ENCODE measurements at places on chromosomes 16 and 17.

GRCh38 chr17:76421044-76421407 is 31.9 kb downstream of the UBE2O start:
- DNase-seq: no peak

GRCh38 chr17:61392679-61393078 is 7.0 kb upstream of the TBX2 start:
- DNase-seq: no peak

DNA sequence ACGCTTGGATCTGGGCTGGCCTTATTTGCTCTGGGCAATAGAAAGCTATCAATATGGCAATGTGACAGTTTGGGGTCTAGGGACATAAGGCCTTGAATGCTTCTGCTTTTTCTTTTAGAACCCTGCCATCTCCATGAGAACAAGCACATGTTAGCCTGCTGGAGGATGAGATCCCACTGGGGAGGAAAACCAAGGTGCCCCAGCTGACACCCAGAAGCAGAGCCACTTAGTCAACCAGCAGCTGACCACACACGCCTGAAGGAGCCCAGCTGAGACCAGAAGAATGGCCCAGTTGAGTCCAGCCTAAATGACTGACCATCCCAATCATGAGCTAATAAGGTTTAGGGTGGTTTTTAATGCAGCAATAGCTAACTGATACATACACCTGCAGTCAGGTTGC is 171.2 kb downstream of the AHSP start:
- no peak for DNase-seq

GRCh38 chr16:4954714-4955113 is 3.4 kb upstream of the SEC14L5 start:
- DNase-seq: no peak

- no peak for DNase-seq
Observed at GRCh38 chr16:85492295-85492864, 120.7 kb upstream of the GSE1 start.

DNA sequence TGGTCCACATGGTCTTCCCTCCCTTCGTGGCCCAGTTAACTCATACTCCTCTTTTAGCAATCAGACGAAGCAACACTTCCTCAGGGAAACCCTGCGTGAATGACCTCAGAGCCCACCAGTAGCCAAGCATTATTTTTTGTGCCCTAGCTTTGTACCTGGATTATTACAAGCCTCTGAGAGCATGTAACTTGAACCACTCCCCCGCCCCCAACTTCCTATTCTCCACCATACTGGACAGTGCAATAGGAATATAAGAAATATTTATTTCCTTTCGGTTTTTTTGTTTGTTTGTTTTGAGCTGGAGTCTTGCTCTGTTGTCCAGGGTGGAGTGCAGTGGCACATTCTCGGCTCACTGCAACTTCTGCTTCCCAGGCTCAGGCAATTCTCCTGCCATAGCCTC is 2.9 kb downstream of the CPPED1 start:
- no peak for DNase-seq

- no peak for DNase-seq
Observed at GRCh38 chr17:63621229-63621683, 961 bp upstream of the MAP3K3 start.

GRCh38 chr17:4903051-4903818 is at the start of gene CHRNE:
CHRNE (minus strand) TSS chr17:4903098; CDS start chr17:4903063, 35 bp downstream.
- peak; percentile 83 for DNase-seq

DNA sequence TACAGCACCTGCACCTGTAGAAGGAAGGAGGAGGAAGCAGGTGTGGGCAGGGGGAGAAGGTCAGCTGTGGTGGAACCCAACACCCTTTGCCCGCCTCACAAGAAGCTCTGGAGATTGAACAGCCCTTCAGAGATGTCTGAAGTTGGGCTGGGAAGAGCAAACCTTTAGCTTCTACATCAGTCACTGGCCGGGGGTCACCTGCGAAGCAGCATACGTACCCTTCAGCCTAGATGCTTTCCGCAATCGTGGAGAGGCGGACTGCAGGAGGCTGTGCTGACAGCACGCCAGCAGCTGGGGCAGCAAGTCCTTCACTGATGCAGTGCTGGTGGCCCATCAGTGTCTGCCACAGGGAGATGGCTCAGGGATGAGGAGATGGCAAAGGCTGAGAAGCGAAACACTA is 5.2 kb upstream of the HS3ST3B1 start:
- no peak for DNase-seq

GRCh38 chr17:14351493-14351892 is 50.6 kb downstream of the HS3ST3B1 start:
- DNase-seq: no peak

GRCh38 chr16:81567087-81567486 is 122.5 kb downstream of the CMIP start:
- DNase-seq: no peak

GRCh38 chr17:1099242-1099641 is 80.5 kb downstream of the ABR start:
- no peak for DNase-seq

DNA sequence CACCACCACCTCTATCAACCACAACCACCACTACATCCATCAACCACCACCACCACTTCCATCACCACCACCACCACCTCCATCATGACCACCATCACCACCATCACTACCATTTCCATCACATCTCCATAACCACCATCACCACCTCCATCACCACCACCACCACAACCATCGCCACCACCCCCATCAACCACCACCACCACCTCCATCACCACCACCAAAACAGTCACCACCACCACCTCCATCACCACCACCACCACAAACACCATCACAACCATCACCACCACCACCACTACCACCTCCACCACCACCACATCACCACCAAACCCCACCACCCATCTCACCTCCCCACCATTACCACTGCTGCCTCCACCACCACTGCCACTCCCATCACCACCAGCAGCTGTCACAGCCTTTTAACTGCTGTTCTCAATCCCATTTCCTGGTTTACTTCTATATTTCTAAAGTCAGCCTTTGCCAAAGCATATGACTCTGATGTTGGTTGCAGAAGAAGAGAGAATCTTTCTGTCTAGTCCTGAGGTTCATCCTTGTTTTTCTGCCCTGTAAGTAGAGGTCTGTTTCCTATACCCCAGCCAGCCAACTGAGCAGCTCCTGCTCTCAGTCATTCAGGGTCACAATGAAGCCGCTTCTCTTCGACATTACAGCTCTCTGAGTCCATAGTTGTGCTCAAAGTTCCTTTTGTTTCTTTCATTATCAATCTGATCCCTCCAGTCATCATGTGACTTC is 14.0 kb downstream of the MARCHF10 start:
- no peak for DNase-seq

GRCh38 chr16:89431630-89432029 is 58.7 kb downstream of the ANKRD11 start:
- DNase-seq: no peak

GRCh38 chr16:56876048-56876447 is 11.0 kb downstream of the SLC12A3 start:
- no peak for DNase-seq

- DNase-seq: no peak
Observed at GRCh38 chr17:13200671-13201070, 182.8 kb upstream of the ELAC2 start.

GRCh38 chr17:57622683-57623433 is 122.2 kb downstream of the CCDC182 start:
- DNase-seq: peak; percentile 19

GRCh38 chr16:48687421-48688038 is 77.5 kb upstream of the N4BP1 start:
- DNase-seq: peak; percentile 20

GRCh38 chr17:80791758-80792284 is 199.8 kb upstream of the CHMP6 start:
- peak; percentile 68 for DNase-seq

DNA sequence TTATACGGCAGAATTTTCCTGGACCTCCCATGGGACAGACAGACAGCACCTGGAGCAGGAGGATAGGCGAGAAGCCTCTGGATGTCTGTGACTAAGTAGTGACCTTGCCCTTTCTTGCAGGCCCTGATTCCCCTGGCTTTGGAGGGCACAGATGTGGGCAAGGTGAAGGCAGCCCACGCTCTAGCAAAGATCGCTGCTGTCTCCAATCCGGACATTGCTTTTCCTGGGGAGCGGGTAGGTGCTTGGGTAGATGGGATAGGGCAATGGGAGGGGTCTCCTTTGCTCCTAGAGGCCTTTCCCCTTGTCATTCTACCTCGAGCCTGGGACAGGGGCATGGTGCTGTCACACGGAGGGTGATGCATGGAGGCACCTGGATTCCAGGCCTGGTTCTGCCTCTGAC is 17.3 kb downstream of the SLC35G3 start:
- DNase-seq: no peak

DNA sequence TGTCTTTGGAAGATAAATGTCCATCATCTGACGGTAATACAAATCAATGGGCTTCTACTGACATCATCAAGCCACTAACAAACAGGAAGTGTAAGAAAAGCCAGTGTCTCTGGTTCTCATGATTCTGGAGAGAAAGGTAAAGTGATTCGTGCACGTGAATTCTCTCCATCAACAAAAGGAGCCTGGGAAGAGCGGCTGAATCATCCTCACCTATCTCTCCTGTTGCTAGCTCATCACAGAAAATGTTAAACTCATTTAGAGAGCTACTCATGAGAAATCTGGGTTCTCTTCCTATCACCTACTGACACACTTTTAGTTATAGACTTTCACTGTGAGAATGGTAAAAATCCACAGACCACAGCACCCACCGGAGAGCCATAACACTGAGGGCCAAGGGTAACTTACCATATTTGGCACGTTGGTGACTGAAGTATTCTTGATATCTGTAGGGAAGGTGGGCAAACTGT is 70.3 kb downstream of the CREBBP start:
- peak; percentile 15 for DNase-seq

DNA sequence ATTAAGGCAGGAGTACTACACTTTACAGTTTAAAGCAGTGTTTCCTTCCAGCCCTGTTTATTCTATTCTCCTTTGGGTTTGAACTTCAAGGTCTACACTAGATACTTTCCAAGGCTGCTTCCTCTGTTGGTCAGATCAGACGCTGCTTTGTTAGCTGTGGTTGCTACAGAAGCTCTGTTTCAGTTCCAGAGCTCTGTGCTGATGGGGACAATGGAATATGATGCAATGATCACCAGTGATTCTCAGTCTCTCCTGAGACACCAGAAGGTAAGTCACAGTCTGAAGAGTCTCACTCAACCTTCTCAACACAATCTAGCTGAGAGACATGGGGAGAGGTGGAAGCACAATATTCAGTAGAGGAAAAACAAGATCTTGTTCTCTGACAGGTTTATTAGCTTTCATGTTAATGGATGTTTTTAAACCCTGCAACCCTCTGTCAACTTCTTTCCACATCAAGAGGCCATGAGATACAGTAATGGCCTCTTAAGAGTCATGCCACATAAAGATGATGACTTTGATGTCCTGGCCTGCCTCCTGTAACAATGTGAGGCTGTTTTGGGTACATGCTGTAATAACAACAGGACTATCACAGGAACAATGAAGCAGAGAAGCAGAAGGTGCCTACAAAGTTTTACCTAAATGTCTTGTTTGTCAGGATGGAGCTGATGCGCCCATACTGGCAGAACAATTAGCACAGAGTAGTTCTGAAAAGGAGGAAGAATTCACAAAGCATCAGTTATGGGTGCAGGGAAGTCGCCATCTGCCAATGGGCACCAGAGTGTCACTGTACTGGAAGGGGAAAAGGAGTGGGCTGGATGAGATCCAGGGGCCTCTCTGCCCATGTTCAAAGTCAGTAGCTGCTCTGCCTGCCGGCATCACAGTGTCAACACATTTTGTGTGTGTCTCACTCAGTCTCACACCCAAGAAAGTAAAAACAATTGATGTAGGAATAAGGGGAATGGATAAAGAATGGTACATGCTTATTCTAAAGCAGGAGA is 33.4 kb downstream of the PSME3IP1 start:
- DNase-seq: no peak

DNA sequence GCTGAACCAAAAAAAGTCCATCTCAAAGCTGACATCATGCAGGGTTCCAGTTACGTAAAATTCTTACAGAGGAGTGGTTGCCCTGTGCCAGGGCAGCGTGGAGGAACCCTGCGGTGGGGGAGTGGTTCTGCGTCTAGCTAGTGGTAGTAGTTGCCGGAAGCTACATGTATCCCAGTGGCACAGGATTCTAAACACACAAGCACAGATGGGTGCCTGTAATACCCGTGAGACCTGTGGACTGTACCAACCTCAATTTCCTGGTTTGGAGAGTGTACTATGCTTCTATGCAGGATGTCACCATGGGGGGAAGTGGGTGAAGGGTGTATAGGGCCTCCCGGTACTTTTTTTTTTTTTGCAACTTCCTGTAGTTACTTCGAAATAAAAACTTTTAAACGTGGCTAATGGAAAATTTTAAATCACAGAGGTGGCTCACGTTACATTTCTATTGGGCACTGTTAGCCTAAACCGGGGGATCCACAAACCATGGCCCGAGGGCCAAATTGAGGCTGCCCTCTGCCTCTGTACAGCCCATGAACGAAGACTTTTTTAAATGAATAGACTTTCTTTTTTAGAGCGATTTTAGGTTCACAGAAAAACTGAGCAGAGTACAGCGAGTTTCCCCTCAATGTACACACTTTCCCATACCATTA is 38.5 kb downstream of the TBC1D16 start:
- peak; percentile 70 for DNase-seq

DNA sequence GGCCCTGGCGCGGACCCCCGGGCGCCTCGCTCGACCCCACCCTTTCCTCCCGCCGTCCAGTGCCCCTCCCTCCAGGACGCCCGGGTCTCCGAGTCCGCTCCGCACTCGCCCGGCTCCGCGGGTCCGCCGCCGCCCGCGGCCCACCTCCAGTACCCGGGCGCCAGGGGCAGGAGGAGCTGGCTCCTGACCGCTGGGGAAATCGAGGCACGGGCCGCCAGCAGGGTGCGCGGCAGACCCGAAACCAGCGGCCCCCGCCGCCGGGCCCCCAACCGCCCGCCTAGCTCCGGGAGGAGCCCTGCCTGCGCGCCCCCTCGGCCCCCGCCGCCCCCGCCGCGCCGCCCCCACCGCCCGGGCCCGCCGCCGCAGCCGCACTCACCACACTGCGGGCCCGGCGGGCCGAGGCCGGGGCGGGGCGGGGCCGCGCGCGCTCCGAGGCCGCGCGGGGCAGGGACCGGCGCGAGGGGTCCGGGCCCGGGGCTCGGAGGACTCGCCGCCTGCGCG is 333 bp downstream of the MAFG start:
- no peak for DNase-seq

DNA sequence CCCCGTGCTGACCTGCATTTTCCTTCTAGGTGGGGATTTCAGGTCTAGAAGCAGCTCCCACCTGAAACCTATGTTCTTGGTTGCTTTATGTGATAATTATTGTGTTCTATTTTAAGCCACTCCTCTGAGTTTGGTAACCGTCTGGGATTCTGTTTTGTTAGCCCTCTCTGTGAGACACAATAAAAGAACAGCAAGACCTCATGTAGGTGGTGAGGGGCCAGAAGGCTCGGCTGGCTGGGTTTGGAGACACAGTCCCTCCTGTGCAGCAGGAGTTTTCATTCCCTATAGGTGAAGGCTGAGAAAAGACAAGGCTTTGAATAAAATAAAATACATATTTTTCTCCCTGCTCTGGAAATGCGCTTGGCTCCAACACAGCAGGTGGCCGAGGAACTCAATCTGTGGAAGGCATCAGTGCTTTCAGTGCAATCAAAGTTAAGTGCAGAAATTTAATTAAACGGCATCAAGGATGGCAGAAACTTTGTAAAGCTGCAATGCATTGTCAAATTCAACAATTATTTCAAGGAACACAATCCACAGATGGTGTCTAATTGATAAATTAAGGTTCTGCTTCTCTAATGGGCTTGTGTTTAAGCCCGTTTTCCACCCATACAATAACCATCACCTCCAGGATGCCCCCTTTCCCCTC is 107.8 kb downstream of the MSI2 start:
- DNase-seq: no peak

All from stimulated activated CD4-positive, alpha-beta T cell treated with anti-CD3 and anti-CD28 coated beads, Interleukin-4, amount 100 ng/mL, for 24 hours (primary cell).